ENCODE measurements at places on chromosomes 1 and 21.

- no peak for DNase-seq
Observed at GRCh38 chr1:227323967-227324268, 5.6 kb upstream of the CDC42BPA start.

GRCh38 chr1:192631749-192632148, 4.2 kb upstream of the RGS13 start:
- no peak for DNase-seq

- DNase-seq, result no peak
Observed at GRCh38 chr21:44006656-44007055, 5.5 kb upstream of the TRAPPC10 start.

DNA sequence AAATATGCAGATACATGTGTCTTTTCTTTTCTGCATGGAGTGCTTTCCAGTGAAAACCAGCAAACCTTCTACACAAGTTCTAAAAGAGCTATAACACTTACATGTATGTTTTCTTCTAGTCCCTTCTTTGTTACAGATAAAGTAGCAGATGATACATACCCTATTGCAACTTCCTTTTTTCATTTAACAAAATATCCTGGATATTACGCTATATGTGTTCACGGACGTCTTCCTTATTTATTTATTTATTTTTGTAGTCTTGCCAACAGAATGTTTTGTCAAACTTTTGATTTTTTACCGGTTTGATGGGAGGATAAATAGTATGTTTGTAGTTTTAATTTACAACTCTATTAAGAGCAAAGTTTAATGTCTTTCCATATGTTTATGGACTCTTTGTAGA, 5.2 kb upstream of the GALNT2 start:
- no peak for DNase-seq

DNA sequence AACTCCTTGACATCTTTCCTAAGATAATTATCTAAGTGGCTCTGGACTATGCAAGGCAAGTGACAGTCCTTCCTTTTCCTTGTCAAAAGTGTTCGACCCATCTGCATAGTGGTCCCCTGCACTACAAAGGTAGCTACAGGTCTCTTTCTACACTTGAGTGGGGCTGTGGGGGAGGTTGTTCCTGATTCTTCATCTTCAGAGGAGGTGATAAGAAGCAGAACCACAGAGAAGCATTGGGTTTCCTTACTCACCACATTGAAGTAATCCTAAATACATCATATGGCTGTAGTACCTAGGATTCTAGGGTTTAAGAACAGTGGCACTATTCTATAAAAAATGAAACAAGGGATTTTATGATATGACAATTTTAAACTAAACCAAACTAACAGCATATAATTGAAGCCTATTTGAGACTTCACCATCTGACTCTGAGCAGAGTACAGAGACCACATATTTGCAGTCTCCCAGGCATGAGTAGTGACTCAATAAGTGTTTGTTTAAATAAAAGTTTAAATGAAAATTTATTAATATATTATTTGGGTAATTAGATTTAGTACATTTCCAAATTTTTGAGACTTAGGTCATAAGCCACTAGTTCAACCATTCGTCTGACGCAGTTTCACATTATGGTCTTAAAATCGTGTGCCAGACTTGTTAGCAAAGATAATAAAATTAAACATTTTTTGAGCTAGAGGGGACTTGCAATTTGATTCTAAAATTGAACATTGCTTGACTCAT, 54.9 kb upstream of the NEK7 start:
- DNase-seq, result no peak

DNA sequence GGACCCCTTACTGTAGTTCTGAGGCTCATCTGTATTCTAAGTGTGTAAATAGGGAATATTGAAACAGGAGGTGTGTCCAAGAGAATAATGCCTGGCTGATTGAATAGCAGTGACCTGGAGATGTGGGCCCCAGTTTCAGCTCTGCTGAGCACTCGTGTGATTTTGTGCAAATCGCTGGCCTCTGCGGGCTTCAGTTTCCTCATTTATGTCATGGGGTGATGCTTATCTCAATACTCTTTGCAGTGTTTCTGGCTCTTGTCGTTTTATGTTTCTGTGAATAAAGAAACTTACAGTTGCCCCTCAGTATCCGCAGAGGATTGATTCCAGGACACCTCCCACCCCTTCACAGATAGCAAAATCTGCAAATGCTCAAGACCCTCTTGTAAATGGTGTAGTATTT, 5.0 kb downstream of the COG2 start:
- no peak for DNase-seq
